ENCODE measurements at places on chromosomes 2 and 18.

DNA sequence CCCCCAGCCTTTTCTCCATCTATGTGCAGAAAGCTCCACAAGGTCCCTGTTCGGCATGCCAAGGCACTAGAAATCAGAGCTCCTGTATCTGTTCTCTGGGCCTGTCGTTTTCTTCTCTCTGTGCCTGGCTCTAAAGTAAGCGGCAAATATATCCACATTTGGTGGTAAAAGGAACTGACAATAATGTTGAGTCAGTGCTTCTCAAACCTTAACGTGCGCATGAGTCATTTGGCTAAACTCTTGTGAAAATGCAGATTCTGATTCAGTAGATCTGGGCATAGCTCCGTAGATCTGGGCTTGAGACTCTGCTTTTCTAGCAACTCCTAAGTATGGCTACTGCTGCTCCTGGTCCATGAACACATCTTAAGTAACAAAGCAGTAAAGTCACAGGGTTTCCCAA lies 16.5 kb upstream of the ACSL3 start:
- H3K36me3 ChIP-seq = no peaks in the 10 kb centered on the region
- H3K4me3 ChIP-seq = no peak overlapping the region
- H3K27ac ChIP-seq = no peak overlapping the region
- no peaks in the 10 kb centered on the region for H3K27me3 ChIP-seq

DNA sequence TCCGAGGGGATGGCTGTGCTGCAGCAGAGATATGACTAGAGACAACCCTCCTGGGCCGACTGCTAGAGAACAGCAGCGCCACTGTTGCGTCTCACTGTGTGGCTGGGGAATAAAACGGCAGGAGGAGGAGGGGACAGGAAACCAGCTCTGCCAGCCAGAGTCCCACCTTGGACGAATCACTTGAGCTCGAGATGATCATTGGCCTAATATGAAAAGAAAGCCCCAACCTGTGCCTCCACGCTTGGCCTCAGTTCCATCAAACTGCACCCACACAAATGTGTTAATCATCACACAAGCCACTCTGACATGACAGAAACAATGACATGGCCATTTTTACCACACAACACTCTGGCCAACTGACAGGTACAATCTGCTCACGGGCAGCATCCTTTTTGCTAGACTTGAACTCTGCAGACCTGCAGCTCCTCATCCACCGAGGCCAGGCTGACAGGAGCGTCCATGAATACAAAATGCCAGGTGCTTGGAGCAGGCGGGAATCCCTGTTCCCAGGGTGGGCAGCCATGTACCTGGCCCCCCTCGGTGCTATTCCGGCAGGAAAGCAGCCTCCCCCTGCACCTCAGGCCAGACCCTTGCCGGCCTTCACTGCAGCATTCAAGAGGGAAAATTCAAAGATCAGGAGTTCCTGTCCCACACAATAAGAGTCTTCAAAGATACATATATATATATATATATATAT lies 52.3 kb downstream of the PARD6G start:
- no peak overlapping the region for H3K27ac ChIP-seq
- no peak overlapping the region for H3K4me3 ChIP-seq
- H3K36me3 ChIP-seq = peaks cover 2% of the 10 kb centered on the region
- no peaks in the 10 kb centered on the region for H3K4me1 ChIP-seq

GRCh38 chr2:238865744-238866355 lies 18.0 kb downstream of the TWIST2 start:
- no peak overlapping the region for H3K27ac ChIP-seq
- H3K27me3 ChIP-seq = peaks cover 8% of the 10 kb centered on the region
- no peak overlapping the region for H3K4me3 ChIP-seq
- no peak for DNase-seq

DNA sequence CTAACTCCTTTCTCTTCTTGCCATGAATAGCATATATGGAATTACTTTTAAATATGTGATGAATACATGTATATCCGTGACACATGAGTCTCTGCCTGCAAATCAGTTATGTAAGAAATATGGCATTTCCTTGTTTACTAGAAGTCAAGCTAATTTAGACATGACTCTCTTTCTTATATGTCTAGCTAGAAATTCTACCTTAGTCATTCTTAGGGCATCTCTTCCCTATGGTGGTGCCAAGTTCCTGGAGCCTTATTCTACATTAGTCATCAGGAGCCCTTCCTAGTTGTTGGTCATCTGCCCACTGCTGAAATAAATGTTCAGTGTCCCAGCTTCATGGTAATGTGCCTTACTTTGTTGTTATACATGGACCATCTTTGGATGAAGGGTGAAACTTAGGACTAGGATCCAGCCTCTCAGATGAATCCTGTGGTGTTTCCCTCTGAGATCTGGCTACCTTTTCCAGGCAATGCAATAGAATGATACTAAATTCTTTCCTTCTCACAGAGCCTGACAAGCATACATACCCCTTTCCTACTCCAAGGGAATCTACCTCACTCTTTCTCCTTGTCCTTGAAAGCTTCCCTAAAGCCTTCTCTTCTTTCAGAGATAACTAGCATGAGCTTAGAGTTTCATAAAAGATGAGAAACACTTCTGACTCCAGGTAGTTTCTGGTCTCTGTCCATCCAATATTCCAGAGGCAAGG lies 415.3 kb upstream of the VWC2L start:
- no peak overlapping the region for H3K4me3 ChIP-seq
- DNase-seq = no peak
- H3K36me3 ChIP-seq = no peaks in the 10 kb centered on the region
- no peaks in the 10 kb centered on the region for H3K4me1 ChIP-seq
- H3K27ac ChIP-seq = no peak overlapping the region
